Articular chondrocyte of knee joint (primary cell): ENCODE measurements at places on chromosomes 11 and 22. TPM values are rescaled to one million over a fixed set of nuclear protein-coding genes. Genes with fewer than 3 reads are reported as not detected.

Gene HBB
- total RNA-seq, result not detected in 2 replicates

Gene FOLR2
- not detected in 2 replicates for total RNA-seq

Gene CABP4
- 0.11 TPM in 1 of 2 replicates, not detected in the other for total RNA-seq

Gene TPCN2
- total RNA-seq, result 14.1 and 20.6 TPM in 2 replicates

Gene ENTHD1
- total RNA-seq, result under 0.01 TPM in 1 of 2 replicates, not detected in the other

Gene F2
- not detected in 2 replicates for total RNA-seq

Gene SHISA8
- total RNA-seq, result not detected in 2 replicates

Gene TTC28
- 56.3 TPM in 2 replicates for total RNA-seq

Gene TPBGL
- 0.11 TPM in 1 of 2 replicates, not detected in the other for total RNA-seq

Gene ZNF280B
- total RNA-seq, result 1.5 and 1.6 TPM in 2 replicates

Gene CRYBB3
- total RNA-seq, result not detected in 2 replicates

Gene THRSP
- total RNA-seq, result 0.13 TPM in 1 of 2 replicates, not detected in the other

Gene WNT7B
- 0.22 TPM in 1 of 2 replicates, not detected in the other for total RNA-seq

Gene RBMXL2
- total RNA-seq, result not detected in 2 replicates

Gene EXPH5
- 2.7 and 10.8 TPM in 2 replicates for total RNA-seq
